Activated CD4-positive, alpha-beta memory T cell treated with anti-CD3 and anti-CD28 coated beads for 36 hours (primary cell): ENCODE measurements at places on chromosomes 4 and X.

DNA sequence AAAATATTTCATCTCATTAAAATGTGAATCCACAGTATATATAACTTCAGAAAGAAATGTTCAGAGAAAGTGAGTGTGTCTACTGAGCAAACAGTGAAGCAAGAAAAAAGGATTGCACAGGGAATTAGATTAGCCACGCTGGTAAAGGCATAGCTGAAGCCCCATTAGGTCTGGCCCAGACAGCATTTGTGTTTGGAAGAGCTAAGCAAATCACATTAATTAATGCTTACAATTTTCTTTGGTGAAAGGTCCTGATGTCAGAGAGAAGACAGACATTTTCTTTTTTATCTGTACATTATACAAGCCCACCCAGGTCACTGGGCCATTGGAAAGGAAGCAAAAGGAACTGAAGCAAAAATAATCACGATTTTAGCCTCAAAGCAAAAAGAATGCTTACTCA, 354.6 kb downstream of the GRID2 start:
- no peak for DNase-seq

GRCh38 chr4:76690906-76691275, 207.1 kb downstream of the SOWAHB start:
- no peak for DNase-seq

DNA sequence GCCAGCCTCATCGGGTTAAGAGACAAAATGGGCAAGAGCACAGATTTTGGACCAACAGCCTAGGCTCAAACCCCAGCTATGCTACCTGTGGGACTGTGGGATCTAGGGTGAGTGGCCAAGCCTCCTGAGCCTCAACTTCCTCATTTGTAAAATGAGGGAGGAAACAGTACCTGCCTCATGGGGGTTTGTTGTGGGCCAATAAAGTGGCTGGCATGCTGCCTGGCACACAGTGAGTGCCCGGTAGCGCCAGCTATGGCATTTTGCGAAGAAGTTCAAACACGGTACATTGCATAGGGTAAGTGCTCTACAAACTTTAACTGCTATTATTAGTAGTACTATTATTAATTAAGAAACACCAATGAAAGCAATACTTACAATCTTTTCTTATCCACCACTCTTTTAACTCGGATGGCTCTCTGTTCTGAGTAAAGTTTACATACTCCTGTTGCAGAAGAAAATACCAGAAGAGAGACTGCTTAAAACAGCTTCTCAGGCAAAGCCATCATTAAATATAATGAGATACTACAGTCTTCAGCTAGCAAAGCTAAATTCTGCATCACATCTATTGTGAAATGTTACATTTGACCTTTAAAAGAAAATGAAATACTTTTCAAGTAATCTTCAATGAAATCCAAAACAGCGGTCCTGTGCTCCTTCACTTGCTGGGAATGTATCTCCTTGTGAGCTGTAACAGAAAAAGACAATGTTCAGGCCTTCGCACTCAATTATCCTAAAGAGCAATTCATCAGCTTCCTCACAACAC, 70.1 kb downstream of the NSG1 start:
- no peak for DNase-seq

GRCh38 chrX:6021316-6022091, 207.2 kb downstream of the NLGN4X start:
- peak; percentile 11 for DNase-seq

DNA sequence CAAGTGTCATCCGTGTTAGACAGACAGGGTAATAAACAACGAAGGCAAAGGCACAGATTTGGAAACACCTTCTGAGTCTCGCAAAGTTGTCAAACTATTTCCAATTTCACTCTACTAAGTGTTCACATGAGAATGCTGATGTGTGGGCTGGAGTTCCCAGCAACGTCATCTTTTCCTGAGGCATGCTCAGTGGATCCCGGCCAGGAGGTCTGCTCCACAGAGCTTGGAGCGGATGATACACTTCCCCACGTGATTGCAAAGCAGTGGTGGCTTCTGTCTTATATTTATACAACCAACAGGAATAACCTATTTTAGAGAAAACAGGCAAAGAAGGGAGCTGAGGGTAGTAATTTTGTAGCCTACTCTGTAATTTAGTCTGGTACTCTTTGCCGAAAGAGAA, 40.1 kb upstream of the PDK3 start:
- DNase-seq: no peak

GRCh38 chrX:11724122-11725017, 33.7 kb upstream of the MSL3 start:
- DNase-seq: peak; percentile 10

DNA sequence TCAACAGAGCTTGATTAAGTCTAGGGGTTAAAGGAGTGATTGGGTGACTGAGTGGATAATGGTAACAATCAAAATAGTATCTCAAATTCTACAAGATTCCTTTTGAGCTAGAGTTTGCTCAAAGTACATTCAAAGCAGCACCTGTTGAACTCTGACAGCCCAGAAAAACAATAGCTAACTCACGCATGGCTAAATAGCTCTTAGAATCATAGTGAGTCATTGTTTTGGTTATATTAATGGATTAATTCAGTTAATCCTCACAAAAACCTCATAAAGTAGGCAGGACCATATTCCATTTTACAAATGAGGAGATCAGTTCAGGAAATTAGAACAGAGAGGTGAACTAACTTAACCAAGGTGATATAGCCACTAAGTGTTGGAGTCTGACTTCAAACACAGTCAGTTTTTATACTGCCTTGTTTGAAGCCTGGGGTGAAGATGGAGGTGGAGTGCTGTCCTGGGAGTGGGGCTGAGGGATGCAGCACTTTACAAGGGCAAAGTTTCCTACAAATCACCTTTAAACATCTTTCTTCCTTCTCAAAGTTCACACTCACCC, 35.9 kb upstream of the PPM1K start:
- no peak for DNase-seq
